ENCODE measurements at places on chromosomes 1 and 21. TPM values are rescaled to one million over a fixed set of nuclear protein-coding genes. Genes with fewer than 3 reads are reported as not detected.

The NMNAT2 gene
- not detected for total RNA-seq

The HES2 gene
- not detected for total RNA-seq

The RBM11 gene
- 5.1 TPM for total RNA-seq

The CD84 gene
- total RNA-seq: 17.8 TPM

- DNase-seq: no peak
These were observed 127.0 kb downstream of the LTN1 start for GRCh38 chr21:28865488-28866186.

DNA sequence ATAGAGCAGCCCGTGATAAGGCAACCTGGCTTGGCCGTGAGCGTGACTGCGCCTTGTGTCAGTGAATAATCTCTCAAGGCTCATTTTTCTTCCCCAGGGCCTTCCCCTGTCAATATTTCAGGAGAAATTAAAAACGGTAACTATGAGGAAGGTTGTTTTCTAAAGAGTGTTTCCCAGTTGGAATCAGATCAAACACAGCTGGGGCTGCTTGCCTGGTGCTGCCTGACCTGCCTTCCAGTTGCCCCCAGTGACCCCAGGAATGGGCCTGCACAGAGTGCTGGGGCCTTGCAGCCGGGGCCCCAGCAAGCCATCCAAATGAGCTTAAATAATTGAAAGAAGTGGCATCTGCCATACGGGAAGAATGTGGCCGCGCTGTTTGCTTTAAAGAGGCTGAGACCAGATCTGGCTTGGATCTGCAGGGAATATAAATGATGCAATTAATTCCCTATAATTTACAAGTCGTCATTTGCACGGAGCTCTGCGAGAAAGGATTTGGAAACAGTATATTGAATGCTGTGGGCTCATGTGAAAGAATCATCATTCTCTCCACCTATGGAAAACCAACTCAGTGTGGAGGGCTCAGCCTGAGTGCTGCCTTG, 203.9 kb downstream of the C1orf94 start:
- DNase-seq: no peak

GRCh38 chr1:46036894-46037839, 95.3 kb downstream of the PIK3R3 start:
- peak; percentile 92 for DNase-seq

- DNase-seq: no peak
These were observed 2.8 kb downstream of the ALDH4A1 start for GRCh38 chr1:18899363-18900049.

DNA sequence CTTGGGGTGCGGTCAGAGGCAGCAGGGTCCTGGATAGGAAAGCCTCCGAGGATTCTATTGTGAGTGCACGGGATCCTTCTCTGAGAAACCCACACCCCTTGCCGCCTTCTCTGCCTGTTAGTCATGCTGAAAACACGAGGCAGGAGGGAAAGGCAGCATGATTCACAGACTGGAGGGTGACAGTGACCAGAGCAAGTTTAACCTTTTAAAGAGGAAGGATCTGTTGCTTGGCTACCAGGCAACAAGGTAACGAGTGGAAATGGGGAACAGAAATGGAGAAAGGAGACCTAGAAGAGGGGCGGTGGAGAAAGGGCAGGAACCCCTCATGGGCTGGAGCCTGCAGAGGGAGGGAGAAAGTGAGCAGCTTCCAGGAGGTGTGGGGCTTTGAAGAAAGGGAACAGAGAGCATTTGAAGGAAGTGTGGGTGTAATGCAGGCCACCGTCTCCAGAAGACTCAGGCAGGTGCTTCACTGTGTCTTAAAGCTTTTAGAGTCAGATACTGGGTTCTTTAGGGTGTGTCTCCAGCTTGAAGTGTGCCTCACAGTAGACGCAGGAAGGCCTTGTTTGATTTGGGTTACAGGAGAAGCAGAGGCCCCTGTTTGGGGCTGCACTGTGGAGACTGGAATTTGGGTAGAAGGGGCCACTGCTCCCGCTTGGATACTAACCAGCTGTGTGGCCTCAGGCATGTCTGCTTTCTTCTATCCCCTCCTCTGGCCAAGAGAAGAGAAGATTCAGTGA, 19.1 kb downstream of the OPTC start:
- DNase-seq: peak; percentile 81

- no peak for DNase-seq
These were observed 28.5 kb downstream of the NIBAN1 start for GRCh38 chr1:184945678-184946412.

DNA sequence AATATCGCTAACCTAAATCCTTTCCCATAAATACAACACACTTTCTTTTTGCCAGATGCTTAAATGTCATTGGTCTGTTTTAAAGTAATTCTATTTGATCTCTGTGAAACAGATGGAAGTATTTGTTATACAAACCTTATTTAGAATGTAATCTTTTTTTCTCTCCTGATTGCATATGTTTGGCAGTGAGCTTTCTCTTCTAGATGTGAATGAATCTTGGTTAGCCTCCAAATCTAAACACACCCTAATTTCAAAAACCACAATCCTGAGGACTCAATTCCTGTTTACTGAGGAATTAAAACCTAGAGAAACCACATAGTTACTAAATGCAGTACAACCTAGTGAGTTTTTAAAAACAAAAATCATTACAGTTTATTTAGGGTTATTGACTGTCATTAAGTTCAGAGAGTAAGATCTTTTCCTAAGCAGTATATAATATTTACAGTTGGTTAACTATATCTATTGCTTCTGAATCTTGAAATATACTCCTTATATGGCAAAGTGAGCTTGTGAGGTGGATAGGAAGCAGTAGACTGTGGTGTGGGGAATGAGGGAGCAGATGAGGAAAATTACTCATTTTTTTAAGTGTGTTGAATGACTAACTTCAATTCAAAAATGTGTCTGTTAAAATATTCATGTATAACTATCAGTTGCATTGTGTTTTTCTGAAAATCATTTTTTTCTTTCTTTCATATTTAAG, 218.7 kb downstream of the FMN2 start:
- no peak for DNase-seq

GRCh38 chr1:57911427-57911826, 487.6 kb upstream of the DAB1 start:
- no peak for DNase-seq

GRCh38 chr1:214658785-214659184, 55.8 kb downstream of the CENPF start:
- no peak for DNase-seq

GRCh38 chr1:87840767-87841166, 512.1 kb downstream of the LMO4 start:
- DNase-seq: no peak

- no peak for DNase-seq
These were observed 35.6 kb downstream of the PRPF38A start for GRCh38 chr1:52439976-52440375.

GRCh38 chr1:25608488-25609178, 8.0 kb upstream of the MAN1C1 start:
- DNase-seq: peak; percentile 95
